ENCODE measurements at places on chromosomes 6 and 20.

DNA sequence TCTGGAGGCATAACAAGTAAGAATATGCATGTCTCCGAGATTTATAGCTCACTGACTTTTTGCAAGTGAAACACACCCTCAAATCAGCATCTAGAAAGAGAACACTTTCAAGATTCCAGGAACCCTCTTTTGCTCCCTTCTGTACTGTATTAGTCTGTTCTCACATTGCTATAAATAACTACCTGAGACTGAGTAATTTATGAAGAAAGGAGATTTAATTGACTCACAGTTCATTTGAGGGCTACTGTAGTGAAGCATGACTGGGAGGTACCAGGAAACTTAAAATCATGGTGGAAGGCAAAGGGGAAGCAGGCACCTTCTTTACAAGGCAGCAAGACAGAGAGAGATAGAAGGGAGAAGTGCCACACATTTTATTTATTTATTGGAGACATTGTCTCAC lies 269.9 kb downstream of the UTRN start:
- DNase-seq: no peak

GRCh38 chr20:34720266-34720665 lies 16.1 kb downstream of the TP53INP2 start:
- no peak for DNase-seq

GRCh38 chr6:25035512-25036435 lies 100.0 kb upstream of the RIPOR2 start:
- no peak for DNase-seq

DNA sequence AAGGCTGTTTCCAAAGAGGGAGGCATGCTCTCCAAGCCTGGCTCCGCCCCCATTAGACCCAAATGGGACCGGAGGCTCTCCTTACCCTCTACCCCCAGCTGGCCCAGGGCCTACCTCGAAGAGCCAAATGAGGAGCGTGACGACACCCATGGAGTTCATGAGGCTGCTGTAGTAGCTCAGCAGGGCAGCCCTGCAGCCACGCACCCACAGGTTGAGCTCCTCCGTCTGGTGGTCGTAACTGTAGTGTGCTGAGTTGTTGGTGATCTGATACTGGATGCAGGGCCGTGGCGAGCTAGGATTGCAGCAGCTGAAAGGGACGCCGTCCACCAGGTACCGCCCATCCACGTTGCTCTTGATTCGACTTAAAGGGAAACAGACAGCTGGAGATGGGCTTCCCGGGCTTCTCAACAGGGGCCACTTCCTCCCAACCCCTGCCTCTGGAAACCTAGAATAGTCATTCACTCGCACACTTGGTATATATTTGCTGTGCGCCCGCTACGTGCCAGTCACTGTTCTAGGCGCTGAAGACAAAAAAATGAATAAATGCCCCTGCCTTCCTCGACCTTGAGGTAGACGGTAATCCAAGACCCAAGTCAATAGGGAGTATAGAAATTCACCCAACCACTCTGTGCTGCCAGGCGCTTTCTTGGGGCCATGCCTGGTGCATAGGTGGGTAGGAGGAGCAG lies 18.0 kb downstream of the PRPH2 start:
- DNase-seq: no peak

GRCh38 chr6:62390401-62390800 lies 104.4 kb upstream of the KHDRBS2 start:
- no peak for DNase-seq

DNA sequence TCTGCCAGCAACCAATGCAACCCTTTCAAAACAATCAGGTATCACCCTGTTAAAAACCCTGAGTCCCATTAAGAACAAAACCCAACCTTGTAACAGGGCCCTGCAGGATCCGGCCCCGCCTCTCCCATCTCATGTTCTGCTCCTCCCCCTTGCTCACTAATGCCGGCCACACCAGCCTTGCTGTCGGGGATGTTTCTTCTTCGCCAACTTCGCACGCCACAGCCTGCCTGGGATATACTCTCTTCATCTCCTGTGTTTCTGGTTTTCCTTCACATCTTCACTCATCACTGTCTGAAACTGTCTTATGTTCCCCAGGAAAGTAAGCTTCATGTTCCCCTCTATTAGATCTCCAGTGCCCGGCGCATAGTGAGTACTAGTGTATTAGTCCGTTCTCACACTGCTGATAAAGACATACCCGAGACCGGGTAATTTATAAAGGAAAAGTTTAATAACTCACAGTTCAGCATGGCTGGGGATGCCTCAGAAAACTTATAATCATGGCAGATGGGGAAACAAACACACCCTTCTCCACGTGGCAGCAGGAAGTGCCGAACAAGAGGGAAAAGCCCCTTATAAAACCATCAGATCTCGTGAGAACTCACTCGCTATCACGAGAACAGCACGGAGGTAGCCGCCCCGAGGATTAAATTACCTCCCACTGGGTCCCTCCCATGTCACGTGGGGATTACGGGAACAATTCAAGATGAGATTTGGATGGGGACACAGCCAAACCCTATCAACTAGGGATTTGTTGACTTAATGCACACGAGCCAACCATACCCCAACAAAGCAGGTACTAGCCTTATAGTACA lies 5.1 kb downstream of the TP53RK start:
- no peak for DNase-seq

All from activated CD4-positive, CD25-positive, alpha-beta regulatory T cell (primary cell).